ENCODE measurements at places on chromosomes 3 and 15.

DNA sequence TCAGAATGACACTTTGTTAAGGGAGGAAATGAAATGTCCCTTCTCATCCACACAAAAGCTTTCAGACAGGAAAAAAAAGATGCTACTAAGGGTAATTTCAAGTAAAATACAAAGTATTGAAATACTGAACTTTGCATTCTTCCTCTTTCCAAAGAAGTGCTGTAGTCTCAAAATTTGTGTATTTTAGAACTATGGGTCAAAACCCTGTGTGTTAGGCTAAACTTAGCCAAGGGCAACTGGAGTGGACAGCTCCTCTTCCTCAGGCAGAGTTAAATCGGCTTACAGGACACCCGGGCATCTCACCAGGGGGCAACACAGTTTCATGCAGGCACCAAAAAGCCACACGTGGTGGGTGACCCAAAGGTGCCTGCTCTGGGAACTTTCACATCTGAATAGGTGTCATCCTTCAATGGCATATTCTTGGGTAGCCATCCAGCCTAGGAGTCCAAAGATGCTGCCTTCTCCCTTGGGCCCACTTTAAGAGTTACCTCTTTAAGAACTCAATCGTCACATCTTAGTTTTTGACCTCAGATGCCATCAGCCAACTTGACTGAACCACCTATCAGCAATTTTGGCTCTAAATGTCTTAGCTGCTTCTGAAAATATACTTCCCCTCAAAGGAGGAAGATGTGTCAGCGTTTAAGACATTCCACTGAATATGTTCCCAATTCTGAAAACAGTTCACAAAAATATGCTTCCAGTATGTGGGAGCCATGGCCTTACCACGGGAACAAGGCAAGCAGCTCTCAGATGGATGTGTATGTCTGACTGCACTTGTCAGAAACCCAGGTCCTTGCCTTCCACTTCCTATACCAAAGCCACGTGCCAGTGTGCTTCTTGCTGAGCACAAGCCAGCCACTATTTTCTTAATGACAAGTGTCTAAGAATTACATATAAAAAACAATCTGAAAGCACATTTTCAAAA is 32.2 kb upstream of the MUC13 start:
- no peak for DNase-seq

DNA sequence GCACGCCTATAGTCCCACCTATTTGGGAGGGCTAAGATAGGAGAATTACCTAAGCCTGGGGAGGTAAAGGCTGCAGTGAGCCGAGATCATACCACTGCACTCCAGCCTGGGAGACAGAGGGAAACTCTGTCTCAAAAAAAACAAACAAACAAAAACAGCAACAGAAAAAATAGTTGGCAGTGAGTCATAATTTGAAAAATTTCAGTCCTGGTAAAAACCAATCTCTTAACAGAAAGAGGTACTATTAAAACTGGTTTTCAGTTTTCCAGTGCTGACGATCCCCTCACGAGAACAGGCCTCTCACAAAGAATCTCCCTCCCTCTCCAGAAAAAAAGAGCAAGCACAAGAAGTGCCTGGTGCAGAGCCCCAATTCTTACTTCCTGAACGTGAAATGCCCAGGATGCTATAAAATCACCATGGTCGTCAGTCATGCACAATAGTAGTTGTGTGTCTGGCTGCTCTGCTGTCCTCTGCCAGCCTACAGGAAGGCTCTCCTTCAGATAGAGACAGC is 22.8 kb upstream of the MAP4 start:
- no peak for DNase-seq

DNA sequence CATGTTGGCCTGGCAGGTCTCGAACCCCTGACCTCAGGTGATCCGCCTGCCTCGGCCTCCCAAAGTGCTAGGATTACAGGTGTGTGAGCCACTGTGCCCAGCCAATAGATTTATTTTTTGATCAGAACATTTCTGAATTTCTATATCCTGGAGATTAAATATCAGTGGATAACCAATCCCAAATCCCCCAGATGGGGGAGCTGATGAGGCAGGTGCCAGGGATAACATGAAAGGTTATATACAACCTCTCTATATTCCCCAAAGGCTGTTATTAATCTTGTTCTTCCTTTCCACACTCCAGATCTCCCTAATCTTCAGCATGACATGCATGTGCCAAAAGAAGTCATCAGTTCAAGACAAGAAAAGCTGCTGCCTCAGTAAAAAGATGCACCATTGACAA is 112.3 kb downstream of the WDR76 start:
- DNase-seq = no peak

DNA sequence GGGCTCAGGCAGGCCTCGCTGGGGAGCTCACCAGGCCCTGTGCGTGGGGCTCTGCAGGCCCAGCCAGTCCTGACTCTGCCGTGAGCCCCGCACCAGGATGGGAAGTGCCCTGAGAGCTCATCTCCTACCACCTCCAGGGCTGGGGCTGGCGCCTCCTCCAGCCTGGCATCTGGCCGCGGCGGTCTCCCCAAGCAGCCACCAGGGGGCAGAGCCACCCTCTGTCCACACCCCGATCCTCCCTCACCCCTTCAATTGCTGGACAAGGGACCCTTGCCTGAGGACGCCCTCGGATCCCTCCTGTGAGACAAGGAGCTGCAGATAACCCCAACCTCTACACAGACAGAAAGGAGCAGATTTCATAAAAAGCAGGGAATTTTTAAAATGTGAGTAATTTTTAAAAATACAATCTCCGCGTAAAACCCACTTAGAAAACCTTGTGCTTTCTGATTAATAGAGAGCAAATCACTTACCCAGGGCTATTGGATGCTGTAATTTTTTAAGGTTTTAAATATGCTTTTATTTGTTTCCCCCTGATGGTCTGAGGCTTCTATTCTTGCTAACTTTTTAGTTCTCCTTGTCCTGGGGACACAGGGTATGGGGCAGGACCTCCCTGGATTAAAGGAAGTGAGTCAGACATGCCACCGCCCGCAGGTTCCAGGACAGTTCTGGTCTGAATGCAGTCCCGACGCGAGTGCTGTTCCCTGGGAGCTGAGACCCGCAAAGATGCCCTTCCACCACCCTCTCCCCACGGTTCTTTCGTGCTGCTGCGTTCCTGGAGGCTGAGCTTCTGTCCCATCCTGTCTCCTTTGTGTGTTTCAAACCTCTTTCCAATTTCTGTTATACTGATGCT is 52.3 kb upstream of the CHRNA7 start:
- DNase-seq = peak; percentile 46

- peak; percentile 90 for DNase-seq
Observed at GRCh38 chr15:45458746-45459403, 63.7 kb downstream of the SLC30A4 start.

GRCh38 chr15:93029836-93030429 is 59.1 kb downstream of the RGMA start:
- no peak for DNase-seq

- no peak for DNase-seq
Observed at GRCh38 chr3:187630404-187630803, 39.8 kb downstream of the SST start.

GRCh38 chr15:95653361-95653805 is 677.1 kb upstream of the NR2F2 start:
- no peak for DNase-seq

- DNase-seq = no peak
Observed at GRCh38 chr3:150390087-150390486, 18.0 kb upstream of the TSC22D2 start.

DNA sequence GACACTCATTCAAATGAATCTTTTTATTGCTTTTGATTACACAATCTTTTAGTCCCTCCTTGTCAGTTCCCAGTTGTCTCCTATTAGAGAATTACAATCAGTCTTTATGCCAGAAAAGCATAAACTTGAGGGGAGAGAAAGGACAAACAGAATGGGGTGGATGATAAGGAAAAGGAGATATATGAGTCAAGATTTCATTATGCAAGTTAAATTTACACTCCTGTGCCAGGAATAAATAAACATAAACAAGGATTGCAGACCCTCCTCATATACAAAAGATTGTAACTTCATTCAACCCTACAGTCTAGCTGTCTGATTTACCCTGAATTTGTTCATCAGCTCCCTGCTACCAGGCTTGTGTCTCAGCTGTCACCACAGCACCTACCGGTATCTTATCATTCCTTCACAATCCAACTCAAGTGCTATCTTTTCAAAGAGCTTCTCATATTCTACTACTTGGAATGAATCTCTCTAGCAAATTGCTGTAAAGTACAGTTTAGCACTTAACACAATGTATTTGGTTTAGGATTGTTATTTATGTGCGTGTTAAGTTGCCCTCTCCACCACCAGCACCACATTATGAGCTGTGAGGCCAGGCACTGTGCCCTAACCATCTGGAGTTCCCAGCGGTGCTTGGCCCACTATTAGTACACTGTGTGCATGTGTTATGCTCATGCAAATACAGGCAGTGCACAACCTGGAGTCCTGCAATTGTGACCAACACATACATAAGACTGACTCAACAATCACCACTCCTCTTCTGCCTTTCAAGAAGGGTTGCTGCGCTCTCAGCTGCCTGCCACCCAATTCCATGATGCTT is 504.1 kb downstream of the TBL1XR1 start:
- no peak for DNase-seq

GRCh38 chr15:82681371-82681770 is 28.3 kb downstream of the AP3B2 start:
- no peak for DNase-seq

DNA sequence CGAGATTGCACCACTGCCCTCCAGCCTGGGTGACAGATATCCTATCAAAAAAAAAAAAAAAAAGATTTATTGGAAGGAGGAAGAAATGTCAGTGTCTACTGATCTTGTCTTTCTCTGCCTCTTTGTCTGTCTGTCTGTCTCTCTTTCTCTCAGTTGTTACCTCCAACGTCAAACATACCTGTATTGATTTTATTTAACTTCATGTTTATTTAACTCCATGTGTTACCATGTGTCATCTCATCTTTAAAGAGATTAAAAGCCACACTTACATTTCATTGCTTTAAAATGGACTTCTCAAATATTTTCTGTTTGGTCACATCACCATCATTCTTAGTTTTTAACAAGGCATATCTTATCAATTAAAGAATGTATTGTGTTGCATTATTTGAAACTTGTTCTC is 9.4 kb downstream of the CLDN11 start:
- no peak for DNase-seq

- no peak for DNase-seq
Observed at GRCh38 chr15:57367556-57367955, 8.7 kb upstream of the CGNL1 start.

GRCh38 chr3:41833628-41834027 is 128.3 kb downstream of the ULK4 start:
- DNase-seq = no peak

DNA sequence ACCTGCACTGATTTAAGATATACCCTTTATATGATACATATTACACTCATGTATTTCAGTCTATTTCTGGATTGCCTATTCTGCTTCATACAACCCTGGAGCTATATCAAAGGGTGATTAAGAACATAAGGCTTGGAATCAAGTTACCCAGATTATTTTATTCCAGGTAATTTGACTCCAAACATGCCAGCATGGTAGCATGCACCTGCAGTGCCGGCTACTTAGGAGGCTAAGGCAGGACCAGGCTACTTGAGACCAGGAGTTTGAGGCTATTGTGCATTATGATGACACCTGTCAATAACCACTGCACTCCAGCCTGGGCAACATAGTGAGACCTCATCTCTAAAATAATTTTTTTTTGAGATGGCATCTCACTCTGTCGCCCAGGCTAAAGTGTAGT is 50.4 kb upstream of the NEO1 start:
- DNase-seq = no peak

- DNase-seq = no peak
Observed at GRCh38 chr15:70094690-70095311, 2.9 kb downstream of the TLE3 start.

GRCh38 chr3:101646726-101647125 is 30.2 kb downstream of the ZBTB11 start:
- no peak for DNase-seq

DNA sequence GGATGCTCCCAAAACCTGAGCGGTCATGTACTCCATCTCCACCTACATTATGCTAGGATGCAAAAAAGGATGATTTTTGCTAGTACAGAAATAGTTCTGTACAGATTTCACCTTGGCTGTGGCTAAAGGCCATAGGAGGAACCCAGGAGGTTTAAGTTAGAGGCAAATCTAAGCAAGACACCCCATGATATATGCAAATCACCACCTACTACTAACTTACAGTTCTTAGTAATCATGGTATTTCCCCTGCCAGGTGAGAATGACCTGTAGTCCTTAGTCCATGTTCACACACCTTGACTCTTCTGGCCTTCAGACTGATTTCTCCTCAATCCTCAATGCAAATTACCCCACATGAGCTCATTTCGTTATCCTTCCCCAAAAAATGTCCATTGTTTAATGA is 154.2 kb downstream of the IMPG2 start:
- no peak for DNase-seq

DNA sequence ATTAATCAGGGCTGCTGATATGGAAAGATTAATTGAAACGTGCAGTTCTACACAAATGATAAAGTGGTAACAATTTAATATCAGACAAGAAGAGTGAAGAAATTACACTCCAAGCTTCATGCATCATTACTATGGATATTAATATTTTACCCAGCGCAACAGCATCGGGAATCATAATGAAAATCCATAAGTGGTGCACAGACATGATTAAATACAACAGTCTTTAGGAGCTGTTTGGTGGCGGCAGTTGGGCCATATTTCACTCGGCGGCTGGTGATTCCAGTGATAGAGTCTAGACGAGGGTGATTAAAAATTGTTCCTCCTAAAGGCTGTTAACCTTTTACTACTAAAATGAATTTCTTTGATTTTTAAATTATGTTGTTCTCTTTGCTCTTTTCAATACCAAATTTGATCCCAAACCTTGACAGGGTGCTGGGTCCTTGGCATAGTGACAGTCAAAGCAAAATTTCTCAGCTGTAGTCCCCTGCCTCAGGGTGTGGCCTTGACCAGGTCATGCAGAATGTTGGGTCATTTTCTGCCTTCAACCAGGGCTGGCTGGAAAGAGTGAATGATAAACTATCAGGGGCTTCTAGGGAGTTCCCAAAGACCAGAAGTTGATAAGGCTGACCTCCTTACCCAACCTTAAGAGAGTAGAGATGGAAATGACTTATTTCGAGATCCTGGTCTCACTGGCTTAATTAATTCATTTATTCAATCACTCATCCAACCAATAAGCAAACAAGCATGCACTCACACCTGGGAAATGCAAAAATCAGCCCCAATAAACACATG is 392.0 kb downstream of the IL20RB start:
- DNase-seq = no peak

GRCh38 chr3:48708481-48708889 is 8.5 kb downstream of the IP6K2 start:
- no peak for DNase-seq

DNA sequence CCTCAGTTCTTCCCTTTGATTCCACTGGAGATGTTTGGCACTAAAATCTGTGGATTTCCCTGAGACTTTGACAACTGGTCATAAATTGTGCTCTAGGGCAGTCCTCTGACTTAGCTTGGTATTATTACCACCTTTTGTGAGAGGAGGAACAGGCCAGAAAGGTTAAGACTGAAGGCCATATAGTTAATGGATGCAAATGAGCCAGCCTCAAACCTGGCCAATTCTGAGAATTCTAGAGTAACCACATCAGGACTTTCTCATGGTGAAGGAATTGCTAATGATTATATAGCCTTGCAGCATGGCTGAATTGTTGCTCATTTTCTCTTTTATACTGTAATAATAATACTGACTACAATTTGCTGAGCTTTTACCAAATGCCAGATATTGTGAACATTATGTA is 162.5 kb downstream of the CADPS start:
- DNase-seq = no peak

All from naive thymus-derived CD8-positive, alpha-beta T cell (primary cell).